Activated gamma-delta T cell treated with anti-CD3 and anti-CD28 coated beads, Interleukin-2, amount 50 U/mL, for 16 hours (primary cell): ENCODE measurements at places on chromosomes 5 and 9.
A peak's percentile ranks its signal among the peaks of the same experiment; 100 is the strongest.

DNA sequence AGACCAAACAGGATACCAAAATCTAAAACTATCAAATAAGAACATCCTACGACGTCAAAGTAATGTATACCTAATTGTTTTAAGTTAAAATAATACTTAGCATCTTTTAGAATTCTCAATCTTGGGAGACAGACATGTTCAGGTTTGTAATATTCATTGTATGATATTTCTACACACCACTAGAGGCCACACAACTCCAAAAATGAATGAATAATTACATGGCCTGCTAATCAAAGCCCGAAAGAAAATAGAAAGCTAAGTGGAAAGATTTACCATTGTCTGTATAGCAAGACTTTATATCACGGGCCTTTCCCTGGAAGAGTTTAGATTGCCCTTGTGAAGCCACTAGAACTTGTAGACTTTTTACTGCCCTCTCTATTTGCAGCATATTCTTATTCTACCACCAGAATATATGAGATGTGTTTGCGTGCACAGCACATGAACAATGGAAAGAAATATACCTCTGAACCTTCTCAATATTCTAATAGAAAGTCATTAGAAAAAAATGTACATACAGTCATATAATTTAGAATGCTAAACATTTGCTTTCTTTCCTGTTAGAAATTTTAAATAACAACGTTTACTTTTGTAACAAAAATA is 380.1 kb upstream of the NUDT12 start:
- no peak for DNase-seq

GRCh38 chr5:110663525-110663924 is 62.9 kb downstream of the TMEM232 start:
- no peak for DNase-seq

- no peak for DNase-seq
These were observed 56.6 kb downstream of the KCNN2 start for GRCh38 chr5:114418176-114419066.

DNA sequence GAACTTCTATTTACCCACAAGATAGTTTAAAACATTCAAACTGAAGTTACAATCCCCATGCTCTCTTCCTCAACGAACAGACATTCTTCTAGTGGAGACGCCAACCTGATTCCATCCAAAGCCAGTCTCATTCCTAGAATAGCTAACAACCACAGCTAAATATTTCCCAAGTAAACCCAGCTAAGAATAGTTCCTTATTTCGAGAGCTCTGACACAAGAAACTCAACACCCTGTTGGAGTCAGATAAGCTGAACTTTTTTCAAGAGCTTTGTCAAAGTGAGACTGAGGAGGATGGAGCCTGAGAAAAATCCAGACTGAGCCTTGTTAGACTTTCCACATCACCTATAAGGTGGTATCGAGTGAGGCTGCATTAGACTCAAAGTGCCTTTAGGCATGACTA is 56.7 kb upstream of the RPS23 start:
- DNase-seq: no peak

GRCh38 chr9:77985996-77986395 is 45.6 kb downstream of the GNAQ start:
- DNase-seq: no peak

DNA sequence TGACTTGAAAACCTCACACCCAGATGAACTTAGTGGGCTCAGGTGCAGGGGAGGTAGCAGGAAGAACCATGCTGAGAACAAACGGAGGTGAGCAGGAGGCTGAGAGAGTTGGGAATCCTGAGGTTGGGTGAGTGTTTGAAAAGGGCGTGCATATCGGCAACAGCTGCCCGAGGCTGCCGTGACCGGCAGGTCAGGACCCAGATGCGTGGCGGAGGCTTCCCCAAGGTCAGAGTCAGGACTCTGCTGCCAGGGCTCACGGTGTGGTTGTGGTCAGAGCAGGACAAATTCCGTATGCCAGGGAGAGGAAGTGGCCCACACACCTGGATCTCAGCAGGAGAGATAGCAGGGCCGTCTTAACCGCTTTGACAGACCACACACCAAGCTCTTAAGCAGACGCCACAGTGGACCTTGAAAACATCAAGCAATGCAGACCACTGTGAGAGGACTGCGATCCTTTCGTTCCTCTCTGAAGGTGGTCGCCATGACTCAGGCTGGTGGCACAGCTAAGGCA is 43.1 kb downstream of the ADAMTS16 start:
- DNase-seq: no peak

DNA sequence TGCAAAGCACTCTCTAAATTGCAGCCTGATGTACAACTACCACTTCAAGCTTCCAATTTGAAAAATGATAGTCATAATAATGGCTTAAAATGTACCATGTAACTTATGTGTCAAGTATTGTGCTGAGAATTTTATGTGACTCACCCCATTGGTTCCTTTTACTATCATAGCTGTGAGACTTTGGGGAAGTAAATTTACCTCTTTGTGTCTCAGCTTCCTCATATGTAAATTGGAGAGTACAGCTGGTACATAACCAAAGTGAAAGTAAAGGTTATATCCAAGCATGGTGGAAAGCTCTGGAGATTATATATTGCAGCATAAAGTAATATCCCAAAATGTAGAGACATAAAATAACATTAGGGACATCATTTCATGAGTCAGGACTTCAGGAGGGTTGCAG is 2200.4 kb upstream of the C9orf72 start:
- no peak for DNase-seq

- DNase-seq: no peak
These were observed 76.2 kb upstream of the LRRTM2 start for GRCh38 chr5:138951091-138951985.

DNA sequence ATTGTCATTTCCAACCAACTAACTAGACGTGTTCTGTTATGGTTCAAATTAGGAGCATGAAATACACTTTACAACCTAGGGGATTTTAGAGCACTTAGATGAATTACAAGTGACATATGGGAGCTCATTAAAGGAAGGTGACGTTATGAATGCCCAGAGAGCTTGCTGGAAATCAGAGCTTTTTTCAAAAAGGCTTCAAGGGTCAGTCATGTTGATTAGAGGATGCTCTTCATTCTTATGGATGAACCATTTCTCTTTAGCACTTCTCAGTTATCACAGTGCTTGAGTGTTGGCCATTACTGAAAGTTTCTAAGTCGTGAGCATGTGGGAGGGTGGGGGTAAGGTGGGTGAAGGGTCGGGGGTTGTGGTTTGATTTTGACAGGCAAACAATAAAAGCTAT is 1245.5 kb upstream of the DMAC1 start:
- DNase-seq: no peak

DNA sequence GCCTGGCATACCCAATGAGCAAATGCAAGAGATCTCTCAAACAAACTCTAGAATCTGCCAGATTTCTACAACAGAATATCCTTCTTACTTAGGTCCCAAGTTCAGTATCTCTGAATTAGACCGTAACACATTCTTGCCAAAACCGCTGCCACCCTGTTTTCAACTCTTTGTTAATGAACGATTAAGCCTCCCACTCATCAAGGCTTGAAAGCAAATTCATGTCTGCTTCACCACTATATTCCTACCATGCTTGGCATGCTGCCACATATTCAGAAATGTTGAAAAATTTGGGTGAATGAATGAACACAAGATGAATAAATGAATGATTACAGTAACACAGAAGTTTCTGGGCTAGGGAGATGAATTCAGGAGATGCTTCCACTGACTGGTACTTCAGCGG is 119.9 kb downstream of the BNC2 start:
- no peak for DNase-seq

DNA sequence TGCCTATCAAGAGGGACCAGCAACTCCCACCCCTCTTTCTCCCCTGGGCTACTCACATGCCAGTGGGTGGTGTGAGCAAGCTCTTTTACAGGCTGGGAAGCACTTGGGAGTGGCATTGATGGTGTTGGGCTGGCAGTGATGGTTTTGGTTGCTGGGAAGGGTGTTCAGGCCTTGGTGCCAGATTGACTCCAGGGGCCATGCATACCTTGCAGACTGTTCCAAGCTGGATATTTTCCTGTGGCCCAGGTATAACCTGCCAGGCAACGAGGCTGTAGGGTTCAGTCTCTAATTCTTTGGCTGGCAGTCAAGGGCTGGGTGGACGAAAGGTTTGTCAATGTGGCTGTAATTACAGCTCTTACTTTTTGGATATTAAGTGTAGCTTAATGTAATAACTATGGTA is 177.3 kb downstream of the MACROH2A1 start:
- DNase-seq: no peak

DNA sequence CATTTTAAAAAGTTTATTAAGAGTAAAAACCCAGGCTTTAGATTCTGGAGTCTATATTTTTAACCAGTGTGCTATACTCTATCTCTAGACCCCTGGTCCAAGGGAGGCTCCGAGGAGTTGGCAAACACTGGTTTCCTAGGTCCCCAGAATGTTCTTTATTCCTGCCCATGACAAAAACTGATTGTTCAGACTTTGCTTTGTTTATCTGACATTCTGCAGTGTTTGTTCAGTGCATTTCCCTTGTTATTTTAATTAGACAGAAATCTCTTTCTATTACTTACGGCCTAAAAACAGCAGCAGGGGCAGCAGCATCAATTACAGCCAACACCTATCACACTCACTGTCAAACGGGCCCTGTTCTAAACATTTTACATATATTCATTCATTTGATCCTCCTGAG is 2011.6 kb upstream of the WWC1 start:
- DNase-seq: no peak

GRCh38 chr9:3856592-3856991 is 330.8 kb upstream of the RFX3 start:
- DNase-seq: no peak

DNA sequence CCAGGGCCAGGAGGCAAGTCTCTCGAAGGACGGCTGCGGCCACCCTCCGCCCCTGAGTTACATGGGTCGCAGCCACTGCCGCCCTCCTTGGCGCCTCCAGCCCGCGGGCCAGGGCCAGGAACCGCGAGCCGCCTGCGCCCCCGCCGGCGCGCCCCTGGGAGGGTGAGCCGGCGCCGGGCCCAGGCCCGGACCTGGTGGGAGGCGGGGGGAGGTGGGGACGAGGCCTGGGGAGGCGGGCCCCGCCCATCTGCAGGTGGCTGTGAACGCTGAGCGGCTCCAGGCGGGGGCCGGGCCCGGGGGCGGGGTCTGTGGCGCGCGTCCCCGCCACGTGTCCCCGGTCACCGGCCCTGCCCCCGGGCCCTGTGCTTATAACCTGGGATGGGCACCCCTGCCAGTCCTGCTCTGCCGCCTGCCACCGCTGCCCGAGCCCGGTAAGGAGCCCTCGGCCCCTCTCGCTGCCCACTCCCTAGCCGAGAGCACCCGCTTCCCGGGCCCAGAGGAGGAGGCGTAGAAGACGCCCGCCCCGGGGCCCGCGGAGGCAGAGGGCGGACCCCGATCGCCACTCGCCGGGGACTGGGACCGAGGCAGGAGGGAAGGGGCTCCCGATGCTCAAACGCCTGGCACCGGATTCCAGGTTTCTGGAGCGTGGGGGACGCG is at the start of gene ASS1:
ASS1 (plus strand) TSS at position 397 of the 657 bp plus-strand sequence. CDS start 7,268 bp downstream, outside the sequence.
- no peak for DNase-seq

DNA sequence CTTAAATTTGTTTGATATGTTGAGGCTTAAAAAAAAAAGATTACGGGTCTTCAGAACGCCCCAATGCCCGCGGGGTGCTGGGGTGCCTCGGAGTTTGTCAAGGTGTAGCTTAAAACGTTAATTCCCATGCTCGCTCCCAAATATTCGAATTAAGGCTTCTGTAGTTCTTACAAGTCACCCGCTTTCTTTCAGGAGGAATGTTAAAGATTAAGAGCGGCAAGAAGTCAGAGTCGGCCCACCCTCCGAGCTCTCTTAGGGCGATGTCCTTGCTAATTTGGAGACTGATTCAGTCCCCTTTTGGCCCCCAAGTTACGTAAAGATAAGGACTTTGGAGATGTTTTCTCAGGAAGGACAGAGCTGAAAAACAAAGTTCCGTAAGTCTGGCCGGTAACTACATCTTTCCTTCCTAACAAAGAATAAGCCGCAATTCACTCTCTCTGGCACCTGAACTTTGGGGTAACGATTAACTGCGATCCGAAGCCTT is 746 bp upstream of the NPM1 start:
- DNase-seq: no peak

- no peak for DNase-seq
These were observed 139.2 kb downstream of the GABBR2 start for GRCh38 chr9:98569491-98569890.

GRCh38 chr5:157917899-157918809 is 59.2 kb upstream of the CLINT1 start:
- DNase-seq: peak; percentile 20

DNA sequence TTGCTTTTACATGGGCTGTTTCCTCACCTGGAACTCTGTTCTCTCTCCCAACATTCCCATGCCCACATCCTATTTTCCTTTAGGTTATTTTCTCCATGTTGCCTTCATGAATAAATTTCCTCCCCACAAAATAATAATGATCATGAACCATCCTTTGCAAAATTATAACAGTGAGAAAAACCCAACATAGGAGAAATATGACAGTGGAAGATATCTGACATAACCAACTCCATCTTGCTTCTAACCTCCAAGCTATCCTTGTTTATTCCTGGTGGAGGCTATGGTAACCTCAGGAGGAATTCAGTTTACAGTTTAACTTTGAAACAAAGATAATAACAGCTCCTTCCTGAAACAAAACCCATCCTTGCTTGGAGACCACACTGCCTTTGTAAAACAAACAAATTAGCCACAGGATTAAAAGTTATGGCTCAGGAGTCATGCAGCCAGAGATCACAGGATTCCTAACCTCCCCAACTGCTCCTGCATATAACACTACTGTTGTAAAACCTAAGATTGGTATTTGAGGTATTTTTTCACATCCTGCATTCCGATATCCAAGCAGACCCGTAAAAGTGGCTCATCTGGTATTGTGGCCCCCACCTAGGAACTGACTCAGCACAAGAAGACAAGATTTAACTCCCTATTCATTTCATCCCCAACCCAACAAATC is 212.4 kb downstream of the TRIM32 start:
- DNase-seq: no peak

DNA sequence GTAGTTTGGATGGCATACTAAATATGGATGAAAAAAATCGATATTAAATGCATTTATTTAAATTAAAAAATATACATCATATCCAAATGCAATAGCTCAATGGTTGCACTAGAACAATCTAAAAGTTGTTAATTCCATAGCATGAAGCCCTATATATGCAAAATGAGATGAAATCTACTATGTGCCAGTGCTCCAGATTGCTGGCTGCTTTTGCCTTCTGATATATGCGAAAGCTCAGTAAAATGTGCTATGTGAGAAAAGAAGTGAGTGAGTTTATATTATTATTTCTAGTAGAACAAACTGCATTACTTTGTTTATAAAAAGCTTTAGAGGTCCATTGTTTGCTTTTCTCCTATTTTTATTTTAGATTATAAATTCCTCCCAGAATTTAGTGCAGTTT is 186.7 kb downstream of the MAT2B start:
- DNase-seq: no peak

DNA sequence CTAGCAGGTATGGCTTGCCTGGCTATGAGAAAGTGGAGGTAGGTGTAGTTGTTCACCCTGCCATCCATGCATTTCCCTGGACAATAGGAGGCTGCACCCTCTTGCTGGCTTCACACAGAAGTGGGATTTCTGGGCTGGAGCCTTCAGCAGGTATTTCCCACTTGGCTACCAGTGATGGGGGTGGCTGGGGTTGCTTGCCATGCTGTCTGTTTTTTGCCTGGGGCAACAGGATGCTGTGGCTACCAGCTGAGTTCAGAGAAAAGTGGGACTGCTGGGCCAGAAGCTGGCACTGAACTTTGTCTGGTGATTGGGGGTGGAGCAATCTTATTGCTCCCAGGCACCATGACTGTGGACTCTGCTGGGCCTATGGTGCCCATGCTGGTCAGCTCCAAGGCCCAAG is 299.6 kb downstream of the FAM170A start:
- no peak for DNase-seq

- no peak for DNase-seq
These were observed 18.2 kb downstream of the SPACA9 start for GRCh38 chr9:132896906-132897305.
